Endodermal cell (in vitro differentiated cells): ENCODE measurements at places on chromosomes 12 and 14. TPM values are rescaled to one million over a fixed set of nuclear protein-coding genes. Genes with fewer than 3 reads are reported as not detected.

DNA sequence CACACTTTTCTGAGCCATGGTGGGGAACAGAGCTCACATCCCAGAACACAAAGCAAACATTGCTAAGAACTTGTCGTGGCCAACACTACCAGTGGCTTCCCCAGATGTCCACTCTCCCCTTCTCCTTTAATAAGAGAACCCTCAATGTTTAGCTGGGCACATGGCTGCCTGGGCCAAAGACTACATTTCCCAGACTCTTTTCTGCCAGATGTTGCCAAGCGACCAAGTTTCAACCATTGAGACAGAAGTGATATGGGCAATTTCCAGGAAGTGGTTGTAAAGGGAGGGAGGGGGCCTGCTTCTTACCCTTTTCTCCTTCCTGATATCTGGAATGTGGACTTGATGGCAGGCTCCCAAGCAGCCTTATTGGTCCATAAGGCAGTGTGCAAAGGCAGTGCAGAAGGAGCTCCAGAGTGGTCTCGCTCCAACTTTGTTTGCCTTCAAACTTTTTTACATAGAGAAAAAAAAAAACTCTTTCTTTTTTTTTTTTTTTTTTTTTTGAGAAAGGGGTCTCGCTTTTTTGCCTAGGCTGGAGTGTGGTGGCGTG, 24.9 kb upstream of the JDP2 start:
- H3K4me1 ChIP-seq: no peaks in the 10 kb centered on the region
- no peaks in the 10 kb centered on the region for H3K36me3 ChIP-seq
- no peaks in the 10 kb centered on the region for H3K27me3 ChIP-seq
- no peak for DNase-seq
- H3K27ac ChIP-seq: no peak overlapping the region

DNA sequence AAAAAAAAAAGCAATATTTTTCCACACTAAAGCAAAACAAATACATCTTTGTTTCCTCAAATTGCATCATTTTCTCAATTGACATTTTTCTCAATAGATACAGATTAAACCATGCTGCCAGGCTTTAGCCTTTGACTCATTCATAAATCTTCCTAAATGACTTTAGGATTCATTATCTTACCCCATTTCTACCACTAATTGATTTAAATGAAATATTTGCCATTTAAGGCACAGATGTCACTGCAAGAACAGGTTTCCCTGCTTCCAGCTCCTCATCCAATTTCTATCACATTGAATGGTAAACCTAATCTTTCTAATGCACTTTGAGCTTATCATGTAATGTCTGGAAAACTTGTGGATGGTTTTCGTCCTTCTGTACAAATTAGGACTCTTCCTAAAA, 298.7 kb downstream of the RPL10L start:
- H3K4me1 ChIP-seq: no peaks in the 10 kb centered on the region
- H3K36me3 ChIP-seq: no peaks in the 10 kb centered on the region
- no peak overlapping the region for H3K4me3 ChIP-seq
- DNase-seq: no peak
- no peaks in the 10 kb centered on the region for H3K27me3 ChIP-seq
- no peak overlapping the region for H3K27ac ChIP-seq

DNA sequence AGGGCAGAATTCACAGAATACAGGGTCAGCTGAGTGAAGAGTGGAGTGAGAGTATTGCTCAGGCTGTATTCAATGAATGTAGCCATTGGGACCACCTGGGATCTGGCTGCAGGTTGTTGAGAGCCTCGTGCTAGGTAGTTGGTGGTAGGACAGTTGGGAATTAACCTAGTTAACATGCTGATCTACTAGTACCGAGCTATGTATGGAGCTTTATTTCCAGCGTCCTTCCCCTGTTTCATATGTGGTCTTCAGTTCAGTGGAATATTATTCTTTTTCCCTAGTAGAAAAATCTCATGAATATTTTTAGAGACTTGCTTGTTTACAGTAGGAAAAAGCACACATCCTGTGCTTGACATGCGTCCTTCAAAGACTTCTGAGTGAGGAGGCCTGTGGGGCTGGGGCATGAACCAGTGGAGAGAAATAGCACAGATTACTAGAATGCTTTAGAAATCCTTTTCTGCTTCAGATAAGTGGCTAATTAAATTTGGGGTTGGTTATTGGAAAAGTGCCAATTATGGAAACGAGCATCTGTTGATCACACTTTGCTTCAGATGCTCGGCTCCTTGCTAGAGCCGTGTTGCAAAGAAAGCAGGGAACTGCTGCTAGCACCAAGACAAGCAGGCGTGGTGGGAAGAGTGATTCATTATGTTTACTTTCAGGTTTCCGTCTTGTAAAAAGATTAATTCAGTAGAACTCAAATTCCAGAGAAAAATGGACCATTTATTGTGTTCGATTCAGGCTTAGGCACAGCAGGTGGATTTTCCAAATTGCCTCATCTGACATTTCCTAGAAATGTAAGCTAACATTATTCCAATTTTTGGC, 53.6 kb downstream of the ARF6 start:
- H3K4me3 ChIP-seq: no peak overlapping the region
- no peaks in the 10 kb centered on the region for H3K27me3 ChIP-seq
- DNase-seq: no peak

DNA sequence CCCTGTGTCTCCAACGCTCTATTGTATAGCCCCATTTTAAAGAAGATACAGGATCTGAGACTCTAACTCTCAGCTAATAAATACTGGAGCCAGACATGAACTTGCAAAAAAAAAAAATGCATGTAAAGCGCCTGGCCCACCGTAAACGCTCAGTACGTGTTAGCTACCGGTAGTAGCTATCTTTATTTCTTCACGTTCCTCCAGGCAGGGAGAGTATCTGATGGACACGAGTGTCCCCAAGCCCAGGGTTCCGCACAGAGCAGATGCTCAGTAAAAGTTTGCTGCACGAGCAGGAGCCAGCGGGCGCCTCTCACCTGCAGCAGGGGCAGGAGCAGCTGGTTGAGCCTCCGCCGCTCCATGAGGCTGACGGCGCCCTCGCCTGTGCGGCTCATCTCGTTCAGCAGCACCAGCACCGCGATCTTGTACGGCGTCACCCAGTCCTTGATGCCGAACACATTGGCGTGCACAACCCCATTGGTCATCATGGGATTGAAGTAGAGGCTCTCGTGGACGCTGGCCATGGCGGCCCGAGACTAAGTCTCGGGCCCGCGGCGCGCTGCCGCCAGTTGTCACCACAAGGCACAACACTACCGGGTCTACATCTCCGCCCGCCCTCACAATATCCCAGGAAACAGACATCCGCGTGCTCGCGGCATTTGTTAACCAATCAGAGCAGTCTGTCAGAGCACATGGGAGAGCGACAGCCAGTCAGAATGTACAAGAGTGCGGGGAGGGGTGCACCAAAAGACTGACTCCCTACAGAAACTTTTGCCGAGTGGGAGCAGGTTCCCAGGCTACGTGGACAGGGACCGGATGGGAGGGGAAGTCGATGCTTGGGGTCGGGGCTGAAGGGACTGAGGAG, at the start of gene ANAPC5:
Gene ANAPC5 (minus strand): TSS at position 592 of the 862 bp plus-strand sequence. CDS start 71 bp downstream, at position 521.
- no peaks in the 10 kb centered on the region for H3K27me3 ChIP-seq
- peaks cover 12% of the 10 kb centered on the region for H3K36me3 ChIP-seq
- peak within 1 kb of the TSS; percentile 86 for H3K27ac ChIP-seq

- no peaks in the 10 kb centered on the region for H3K4me1 ChIP-seq
- no peaks in the 10 kb centered on the region for H3K27me3 ChIP-seq
- H3K4me3 ChIP-seq: no peak overlapping the region
- DNase-seq: no peak
Measured at GRCh38 chr12:40261937-40262336, 37.1 kb downstream of the LRRK2 start.

- H3K4me1 ChIP-seq: peaks cover 8% of the 10 kb centered on the region
- H3K36me3 ChIP-seq: peaks cover 10% of the 10 kb centered on the region
- DNase-seq: peak; percentile 79
- H3K4me3 ChIP-seq: no peak overlapping the region
Measured at GRCh38 chr12:22287776-22288621, 46.5 kb downstream of the ST8SIA1 start.

Gene ENDOU
- total RNA-seq: not detected in 3 replicates

Gene IL22
- total RNA-seq: not detected in 3 replicates
